Kidney epithelial cell (primary cell): ENCODE measurements at places on chromosomes 3 and 15. TPM values are rescaled to one million over a fixed set of nuclear protein-coding genes. Genes with fewer than 3 reads are reported as not detected.

- DNase-seq: no peak
Measured at GRCh38 chr3:69930564-69930963, 69.0 kb upstream of the SAMMSON start.

GRCh38 chr3:56288258-56288657, 180.0 kb downstream of the ERC2 start:
- no peak for DNase-seq

DNA sequence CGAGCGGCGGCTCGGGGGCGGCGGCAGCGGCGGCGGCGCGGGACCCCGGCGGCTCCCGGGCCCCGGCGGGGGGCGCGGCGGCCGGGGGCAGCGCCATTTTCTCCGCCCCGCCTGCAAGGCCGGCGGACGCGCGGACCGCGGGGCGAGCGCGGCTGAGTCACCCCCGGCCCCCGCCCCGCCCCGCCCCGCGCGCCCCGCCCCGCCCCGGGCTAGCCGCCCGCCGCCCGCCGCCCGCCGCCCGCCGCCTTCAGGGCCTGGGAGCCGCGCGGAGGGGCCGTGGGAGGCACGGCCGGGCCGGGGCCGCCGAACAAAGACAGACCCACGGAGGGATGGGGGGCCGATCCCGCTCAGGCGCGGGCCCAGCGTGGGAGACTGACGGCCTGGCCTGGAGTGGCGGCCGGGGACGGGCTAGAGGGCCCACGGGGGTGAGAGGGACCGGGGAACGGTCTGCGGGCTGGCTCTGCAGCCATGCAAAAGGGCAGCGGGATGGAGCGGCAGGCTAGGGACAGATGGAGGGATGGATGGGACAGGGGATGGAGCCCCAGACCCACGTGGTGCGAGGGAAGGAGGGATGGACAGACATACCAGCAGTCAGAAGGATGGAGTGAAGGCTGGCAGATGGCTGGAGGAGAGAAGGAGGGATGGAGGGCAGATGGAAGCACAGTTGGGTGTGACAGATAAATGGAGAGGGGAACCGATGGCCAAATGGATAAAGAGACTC, at the start of gene EIF4E3:
Gene EIF4E3 (minus strand): TSS at position 132 of the 721 bp plus-strand sequence. CDS start 35 bp downstream, at position 97.
- no peak for DNase-seq

DNA sequence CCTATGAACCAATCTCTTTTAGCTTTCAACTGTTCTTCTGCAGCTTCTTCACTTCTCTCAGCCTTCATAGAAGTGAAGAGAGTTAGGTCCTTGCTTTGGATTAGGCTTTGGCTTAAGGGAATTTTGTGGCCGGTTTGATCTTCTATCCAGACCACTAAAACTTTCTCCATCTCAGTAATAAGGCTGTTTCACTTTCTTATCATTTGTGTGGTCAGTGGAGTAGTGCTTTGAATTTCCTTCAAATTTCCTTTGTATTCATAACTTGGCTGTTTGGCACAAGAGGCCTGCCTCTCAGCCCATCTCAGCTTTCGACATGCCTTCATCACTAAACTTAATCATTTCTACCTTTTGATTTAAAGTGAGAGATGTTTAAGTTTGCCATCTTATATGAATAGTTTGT, 21.7 kb downstream of the DZIP1L start:
- DNase-seq: no peak

DNA sequence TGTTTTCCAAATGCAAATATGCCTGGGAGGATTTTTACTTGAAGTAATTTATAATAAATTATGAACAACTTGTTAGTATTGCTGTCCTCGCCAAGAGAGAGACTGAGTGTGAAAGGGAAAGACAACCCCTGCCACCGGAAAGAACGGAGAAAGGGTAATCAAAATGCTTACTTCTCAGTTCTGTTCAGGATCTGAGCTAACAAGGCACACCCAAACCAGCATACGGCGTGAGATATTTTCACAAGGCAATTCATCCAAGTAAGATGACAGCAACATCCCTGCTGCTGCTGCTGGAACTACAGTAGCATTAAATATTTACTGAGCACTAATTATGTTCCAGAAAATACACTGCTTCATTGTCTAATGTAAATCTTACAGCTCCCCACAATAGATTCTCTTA, 96.1 kb downstream of the KBTBD8 start:
- no peak for DNase-seq

The MBNL1 gene
- total RNA-seq: 47.5 and 58.4 TPM in 2 replicates
